ENCODE measurements at places on chromosomes 7 and 10. TPM values are rescaled to one million over a fixed set of nuclear protein-coding genes. Genes with fewer than 3 reads are reported as not detected.
A peak's percentile ranks its signal among the peaks of the same experiment; 100 is the strongest.

GRCh38 chr7:7443806-7444350, 91.8 kb downstream of the COL28A1 start:
- H3K36me3 ChIP-seq, result no peaks in the 10 kb centered on the region
- no peaks in the 10 kb centered on the region for H3K4me1 ChIP-seq
- H3K27ac ChIP-seq, result no peak overlapping the region

DNA sequence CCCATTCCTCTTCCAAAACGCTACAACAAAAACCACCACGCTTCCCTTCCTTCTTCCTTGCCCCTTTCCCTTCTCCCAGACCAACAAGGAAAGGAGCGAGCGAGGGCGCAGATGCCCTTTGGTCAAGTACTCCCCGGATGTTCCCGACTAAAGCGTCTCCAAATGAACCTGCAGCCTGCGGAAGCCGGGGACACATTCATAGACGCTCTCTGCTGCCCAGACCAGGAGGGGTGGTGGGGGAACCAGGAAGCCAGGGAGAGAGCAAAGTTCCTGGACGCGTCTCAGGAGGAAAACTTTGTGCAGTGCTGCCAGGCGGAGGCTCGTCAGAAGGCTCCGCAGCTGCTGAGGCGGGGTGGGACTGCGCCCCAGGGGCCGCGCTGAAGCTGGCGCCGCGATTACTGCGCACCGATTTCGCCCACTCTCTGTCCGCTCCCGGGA, 754 bp downstream of the SEMA3D start:
- H3K4me1 ChIP-seq, result no peaks in the 10 kb centered on the region
- peak overlapping the region; percentile 58 for H3K4me3 ChIP-seq
- H3K27me3 ChIP-seq, result no peaks in the 10 kb centered on the region
- no peaks in the 10 kb centered on the region for H3K36me3 ChIP-seq
- peak overlapping the region; percentile 85 for H3K27ac ChIP-seq
- no peak for DNase-seq

DNA sequence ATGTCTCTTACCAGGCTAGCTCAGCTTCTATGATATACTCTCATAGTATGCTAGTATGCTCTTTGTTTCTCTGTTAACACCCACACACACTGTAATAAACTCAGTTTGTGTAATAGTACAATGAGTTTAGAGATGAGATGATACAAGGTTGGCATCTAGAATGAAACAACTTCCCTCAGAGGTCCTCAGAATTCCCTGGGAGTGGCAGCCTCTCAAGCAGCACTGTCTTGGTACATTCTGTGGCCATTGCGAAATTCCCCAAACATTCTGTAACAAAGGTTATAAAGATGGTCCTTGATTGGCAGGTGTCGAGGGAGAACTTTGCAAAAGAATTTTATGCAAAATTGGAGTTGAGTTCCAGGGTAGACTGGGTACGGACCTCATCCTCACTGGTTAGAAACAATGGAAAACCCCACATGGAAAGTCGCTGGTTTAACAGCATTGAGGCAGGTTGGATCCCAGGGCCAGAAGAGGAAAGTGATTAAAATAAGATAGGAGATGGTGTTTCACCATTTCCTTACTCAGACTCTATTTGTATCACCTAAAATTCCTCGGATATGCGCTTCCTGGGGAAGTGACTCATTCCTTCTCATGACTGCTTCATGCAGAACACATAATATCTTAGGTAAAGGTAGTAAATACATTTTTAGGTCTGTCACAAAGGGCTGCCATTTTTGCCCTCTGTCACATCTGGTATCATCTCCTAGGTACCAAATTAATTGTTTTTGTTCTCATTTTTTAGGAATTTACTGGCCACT, 657.8 kb downstream of the SORCS1 start:
- H3K27me3 ChIP-seq, result no peaks in the 10 kb centered on the region
- H3K4me1 ChIP-seq, result no peaks in the 10 kb centered on the region
- no peak overlapping the region for H3K27ac ChIP-seq
- H3K36me3 ChIP-seq, result no peaks in the 10 kb centered on the region
- no peak overlapping the region for H3K4me3 ChIP-seq

DNA sequence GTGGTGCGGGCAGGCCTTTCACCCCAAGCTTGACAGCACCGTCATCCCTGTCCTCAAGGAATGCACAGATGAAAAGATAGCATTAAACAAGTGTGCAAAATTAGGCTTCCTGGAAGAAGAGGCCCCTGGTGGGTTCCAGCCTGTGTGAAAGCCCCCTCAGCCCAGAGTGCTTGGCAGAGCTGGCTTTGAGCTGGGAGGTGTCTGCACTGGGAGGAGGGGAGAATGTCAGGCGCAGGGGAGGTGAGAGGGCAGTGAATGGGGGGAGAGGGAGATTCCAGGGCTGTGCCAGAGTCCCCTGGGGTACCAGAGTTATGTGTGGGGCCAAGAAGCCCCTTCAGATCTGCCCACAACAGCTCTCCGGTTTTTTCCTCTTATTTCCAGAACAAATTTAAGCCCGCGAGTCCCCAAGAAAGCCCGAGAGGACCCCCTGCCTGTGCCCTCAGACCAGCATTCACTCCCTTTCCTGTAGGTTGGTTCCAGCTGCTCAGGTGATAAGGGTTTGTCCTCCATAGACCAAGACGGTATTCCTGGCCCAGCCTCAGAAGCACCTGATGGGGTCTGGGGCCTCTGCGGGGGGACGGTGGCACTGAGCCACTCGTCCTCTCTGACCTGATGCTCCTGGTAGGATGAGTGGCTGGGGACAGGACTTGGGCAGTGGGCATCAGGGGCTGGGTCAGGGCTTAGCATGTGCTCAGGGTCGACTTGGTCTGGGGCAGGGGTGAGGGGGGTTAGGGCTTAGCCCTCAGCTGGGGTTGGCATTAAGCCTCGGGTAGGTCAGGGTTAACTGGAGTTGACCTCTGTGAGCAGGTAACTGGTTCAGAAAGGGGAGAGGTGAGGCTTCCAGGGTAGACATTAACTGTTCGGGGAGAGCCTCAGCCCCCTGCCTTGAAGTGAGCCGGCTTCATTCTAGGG, 43.4 kb downstream of the ADCYAP1R1 start:
- H3K4me1 ChIP-seq, result no peaks in the 10 kb centered on the region
- DNase-seq, result peak; percentile 10
- no peaks in the 10 kb centered on the region for H3K36me3 ChIP-seq

- H3K27ac ChIP-seq, result no peak overlapping the region
- no peak overlapping the region for H3K4me3 ChIP-seq
- no peaks in the 10 kb centered on the region for H3K27me3 ChIP-seq
- DNase-seq, result no peak
These were observed 32.9 kb upstream of the KMT2E start for GRCh38 chr7:104980841-104981671.

GRCh38 chr7:137934941-137935883, 66.7 kb downstream of the CREB3L2 start:
- H3K27me3 ChIP-seq, result no peaks in the 10 kb centered on the region
- peaks cover 10% of the 10 kb centered on the region for H3K4me1 ChIP-seq
- no peaks in the 10 kb centered on the region for H3K36me3 ChIP-seq
- peak overlapping the region; percentile 13 for H3K4me3 ChIP-seq
- H3K27ac ChIP-seq, result peak overlapping the region; percentile 84

Gene ADAM8
- total RNA-seq, result 7.4 TPM

Gene ZEB1
- 6.1 TPM for total RNA-seq

Gene C10orf143
- total RNA-seq, result not detected
